ENCODE measurements at places on chromosomes 5 and 9.

GRCh38 chr5:98454407-98454806, 319.1 kb upstream of the RGMB start:
- DNase-seq: no peak

- no peak for DNase-seq
Observed at GRCh38 chr5:139131062-139131461, 67.1 kb downstream of the SIL1 start.

DNA sequence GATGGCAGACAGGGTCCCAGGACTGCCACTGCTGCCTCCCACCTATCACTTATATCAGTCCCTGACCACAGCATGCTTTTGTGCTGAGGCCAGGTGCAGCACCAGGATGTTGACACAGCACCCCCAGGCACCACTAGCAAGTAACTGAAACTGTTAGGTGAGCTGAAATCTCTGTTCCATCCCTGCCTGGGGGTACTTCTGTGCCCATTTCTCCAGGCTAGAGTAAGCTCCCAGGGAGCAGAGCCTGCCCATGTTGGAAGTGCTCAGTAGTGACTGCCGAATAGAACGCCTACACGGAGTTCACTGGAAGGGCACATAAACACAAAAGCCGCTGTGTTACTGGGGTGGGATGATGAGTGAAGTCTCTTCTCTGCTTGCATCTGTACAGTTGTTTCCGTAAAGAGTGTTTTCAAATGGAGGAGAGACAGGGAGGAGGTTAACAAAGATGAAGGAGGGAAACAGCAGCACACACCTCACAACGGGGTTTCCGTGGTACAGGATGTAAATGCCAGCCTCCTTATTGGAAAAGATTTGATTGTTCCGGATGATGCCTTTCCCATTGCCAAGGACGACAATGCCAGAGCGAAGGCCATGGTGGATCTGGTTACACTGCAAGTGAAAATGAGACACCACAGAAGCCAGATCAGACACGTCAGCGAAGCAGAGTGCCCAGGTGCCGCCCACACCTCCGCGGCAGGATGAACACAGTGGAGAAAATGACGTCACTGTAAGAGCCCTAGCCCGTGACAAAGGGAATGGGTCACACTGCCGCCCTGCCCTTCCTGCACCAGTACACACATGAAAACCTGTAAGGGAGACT, 43.1 kb downstream of the POLR1E start:
- no peak for DNase-seq

GRCh38 chr5:163404364-163405173, 32.8 kb upstream of the CCNG1 start:
- DNase-seq: no peak

All from DND-41 (cell line).